ENCODE measurements at places on chromosomes 5 and 9.

DNA sequence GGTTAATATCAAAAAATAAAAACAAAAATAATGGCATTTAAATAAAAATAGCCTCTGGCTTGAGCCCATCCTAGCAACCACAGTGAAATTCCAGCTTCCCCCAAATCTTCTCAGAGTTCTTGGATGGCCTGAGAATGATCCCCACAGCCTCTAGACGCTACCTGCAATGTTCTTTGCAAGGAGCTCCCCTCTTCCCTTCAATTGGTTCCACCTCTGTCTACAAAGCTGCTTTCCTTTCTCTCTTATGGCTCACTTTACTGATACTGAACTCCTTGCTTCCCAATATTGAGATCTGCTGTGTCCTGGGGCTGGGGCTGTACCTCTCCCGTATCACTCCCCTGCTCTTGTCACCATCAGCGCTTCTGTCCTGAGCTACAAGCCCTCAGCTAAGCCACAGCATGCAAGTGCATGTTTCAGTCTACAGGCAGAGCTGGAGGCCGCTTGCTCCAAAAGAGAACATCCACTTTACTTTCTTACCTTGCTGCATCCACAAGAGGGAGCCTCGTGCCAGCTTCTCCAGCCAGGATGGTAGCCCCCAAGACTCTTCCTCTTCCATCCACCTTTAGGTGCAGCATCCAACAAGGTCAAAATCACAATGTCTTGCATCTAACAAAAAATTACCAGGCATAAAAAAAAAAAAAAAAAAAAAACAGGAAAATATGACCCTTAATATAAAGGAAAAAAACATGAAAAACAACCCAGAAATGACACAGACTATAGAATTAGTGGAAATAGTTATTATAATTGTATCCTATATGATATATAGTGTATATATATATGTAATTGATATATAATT, 57.4 kb upstream of the PRSS3 start:
- no peak for DNase-seq

DNA sequence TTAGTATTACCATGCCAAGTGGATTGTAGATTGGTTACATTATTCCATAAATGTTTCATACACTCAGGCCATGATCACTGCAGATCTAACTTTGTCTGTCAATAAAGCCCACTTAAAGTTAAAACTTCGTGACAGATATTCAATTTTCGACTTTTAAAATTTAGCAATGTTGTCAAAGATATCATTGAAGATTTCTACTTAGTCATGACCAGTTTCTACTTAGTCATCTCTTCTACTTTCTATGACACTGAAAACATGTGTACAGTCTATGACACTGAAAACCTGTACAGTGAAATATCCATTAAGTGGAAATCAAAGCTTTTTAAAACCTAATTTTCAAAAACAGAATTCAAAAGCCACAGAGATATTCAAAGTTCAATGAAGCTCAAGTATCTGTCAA, 258.2 kb downstream of the MCTP1 start:
- no peak for DNase-seq

DNA sequence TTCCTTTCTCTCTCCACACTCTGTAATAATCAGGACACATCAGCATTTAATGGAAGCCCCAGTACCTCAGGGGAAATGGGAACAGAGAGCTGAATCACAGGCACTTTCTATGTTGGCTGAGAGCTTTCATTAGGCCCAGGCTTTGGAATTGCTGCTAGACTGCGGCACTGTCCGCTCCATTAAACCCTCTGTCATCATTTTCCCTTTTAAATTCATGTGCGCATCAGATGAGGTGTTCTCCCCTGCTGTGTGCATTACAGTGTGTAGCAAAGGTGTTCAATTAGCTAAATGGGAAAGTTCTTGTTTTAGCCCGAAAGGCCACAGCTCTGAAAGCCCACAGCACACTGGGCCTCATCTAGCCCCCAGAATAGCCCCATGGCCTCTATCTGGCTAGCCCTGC, 133.6 kb downstream of the SV2C start:
- no peak for DNase-seq

GRCh38 chr5:170571875-170572852, 68.3 kb downstream of the KCNIP1 start:
- DNase-seq: peak; percentile 64

DNA sequence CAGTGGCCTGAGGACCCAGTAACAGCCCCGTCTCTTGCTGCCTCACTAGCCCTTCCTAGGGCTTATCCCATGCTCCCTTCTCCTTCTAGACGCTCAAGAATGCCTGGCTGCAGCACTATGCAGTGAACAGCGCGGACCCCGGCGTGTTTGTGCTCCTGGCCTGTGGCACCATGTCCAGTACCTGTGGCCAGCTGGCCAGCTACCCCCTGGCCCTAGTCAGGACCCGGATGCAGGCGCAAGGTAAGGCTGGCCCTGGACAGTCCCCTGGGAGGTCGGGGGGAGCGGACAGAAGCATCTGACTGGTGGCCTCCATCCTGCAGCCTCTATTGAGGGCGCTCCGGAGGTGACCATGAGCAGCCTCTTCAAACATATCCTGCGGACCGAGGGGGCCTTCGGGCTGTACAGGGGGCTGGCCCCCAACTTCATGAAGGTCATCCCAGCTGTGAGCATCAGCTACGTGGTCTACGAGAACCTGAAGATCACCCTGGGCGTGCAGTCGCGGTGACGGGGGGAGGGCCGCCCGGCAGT, 20.5 kb downstream of the PTGES2 start:
- DNase-seq: no peak

GRCh38 chr5:67133217-67133616, 63.4 kb downstream of the CD180 start:
- no peak for DNase-seq
